ENCODE measurements at places on chromosomes 7 and 10.

- DNase-seq, result no peak
Observed at GRCh38 chr7:126948664-126949063, 304.1 kb downstream of the GRM8 start.

GRCh38 chr10:92567952-92568600, 5.8 kb downstream of the IDE start:
- DNase-seq, result no peak

DNA sequence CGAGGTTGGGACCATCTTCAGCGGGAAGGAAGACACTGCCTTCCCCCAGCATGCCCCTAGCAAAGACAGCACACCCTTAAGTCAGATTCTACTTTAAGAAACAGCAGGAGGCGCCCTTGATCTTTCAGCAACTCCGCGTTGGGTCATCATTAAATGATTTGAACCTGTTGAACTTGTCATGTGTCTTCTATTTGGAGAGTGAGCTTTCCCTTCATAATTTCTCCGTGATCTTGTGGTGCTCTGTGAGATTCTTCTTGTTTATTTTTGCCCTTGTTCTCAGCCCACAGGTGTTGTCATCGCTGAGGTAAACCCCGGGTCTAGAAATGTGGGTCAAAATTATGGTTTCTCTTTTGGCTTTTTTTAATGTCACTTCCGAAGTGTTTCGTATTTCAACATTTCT, 49.5 kb upstream of the PITRM1 start:
- no peak for DNase-seq

GRCh38 chr7:25922296-25922695, 229.7 kb upstream of the NFE2L3 start:
- no peak for DNase-seq

DNA sequence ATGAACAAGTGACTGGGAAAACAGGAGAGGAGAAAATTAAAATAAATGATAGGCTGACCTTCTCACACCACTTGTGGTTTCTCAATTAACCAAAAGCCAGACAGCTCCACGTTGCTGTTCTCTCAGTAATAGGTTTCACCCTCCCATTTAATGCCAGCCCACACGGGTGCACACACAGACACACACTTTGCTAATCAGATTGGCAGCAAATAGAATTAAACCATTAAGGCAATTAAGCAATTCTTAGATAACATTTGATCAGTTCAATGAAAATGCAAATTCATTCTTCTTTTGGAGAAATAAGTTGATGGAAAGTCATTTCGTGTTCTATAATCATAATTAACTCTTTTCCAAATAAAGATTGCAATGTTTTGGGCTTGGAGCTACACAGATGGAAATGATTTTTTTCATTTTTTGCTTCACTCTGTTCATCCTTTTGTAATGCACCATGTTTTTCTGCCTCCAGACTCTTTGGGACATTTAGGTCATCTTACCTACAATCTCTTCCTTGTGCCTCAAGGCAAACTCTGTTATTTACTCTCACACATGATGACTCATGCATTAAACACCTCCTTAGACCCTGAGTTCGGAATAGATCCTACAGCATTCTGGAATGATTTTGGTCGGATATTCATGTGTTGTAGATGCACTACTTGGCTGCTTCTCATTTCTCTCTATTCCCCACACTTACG, 700.7 kb downstream of the AUTS2 start:
- DNase-seq, result no peak
